ENCODE measurements at places on chromosomes 11 and 22.

DNA sequence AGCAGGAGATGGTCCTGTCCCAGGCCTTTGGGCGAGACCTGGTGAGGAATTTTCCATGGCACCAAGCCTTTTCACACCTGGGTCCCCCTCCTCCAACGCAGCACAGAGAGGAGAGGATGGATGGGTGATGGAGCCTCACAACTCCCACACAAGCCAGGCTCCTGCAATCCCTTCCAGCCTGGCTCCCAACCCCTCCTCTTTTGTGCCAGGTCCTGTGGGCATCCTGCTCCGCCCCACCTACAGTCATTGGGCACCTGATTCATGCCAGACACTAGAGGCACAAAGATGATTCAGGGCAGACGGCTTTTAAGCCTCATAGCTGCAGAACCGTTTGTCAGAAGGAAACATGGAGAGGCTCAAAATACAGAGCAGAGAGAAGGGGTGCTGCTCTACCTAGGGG, 16.1 kb upstream of the MYRF start:
- DNase-seq, result no peak

- DNase-seq, result no peak
Measured at GRCh38 chr11:89489930-89490329, 1.2 kb downstream of the NOX4 start.

DNA sequence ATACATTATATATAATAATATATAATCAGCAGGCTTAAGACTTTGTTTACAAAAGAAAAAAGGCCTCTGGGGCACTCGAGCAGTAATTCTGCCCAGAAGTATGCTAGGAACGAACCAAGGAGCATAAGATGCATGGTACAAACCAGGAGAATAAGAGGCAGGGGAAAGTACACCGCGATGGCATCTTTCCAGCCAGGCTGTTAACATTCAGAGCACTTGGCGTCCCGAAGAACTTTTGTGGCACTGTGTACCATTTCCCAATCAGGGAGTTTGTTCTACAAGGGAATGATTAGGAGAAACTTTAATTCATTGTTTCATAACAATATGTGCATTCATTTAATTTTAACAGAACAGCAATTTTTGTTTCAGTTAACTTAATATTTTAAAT, 125.1 kb downstream of the WT1 start:
- DNase-seq, result peak; percentile 26

GRCh38 chr11:69956669-69957190, 121.4 kb upstream of the ANO1 start:
- DNase-seq, result no peak

GRCh38 chr11:45017329-45017728, 66.6 kb upstream of the TP53I11 start:
- no peak for DNase-seq

GRCh38 chr11:131993246-131993645, 622.8 kb downstream of the NTM start:
- no peak for DNase-seq

GRCh38 chr22:21741059-21741458, 5.5 kb upstream of the YPEL1 start:
- DNase-seq, result no peak

DNA sequence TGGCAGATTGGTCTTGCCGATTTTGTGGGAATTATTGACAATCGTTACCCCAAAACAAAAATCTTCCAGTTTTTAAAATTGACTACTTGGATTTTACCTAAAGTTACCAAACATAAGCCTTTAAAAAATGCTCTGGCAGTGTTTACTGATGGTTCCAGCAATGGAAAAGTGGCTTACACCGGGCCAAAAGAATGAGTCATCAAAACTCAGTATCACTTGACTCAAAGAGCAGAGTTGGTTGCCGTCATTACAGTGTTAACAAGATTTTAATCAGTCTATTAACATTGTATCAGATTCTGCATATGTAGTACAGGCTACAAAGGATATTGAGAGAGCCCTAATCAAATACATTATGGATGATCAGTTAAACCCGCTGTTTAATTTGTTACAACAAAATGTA, 37.2 kb downstream of the IGLL1 start:
- no peak for DNase-seq

GRCh38 chr22:37806409-37807333, 1.1 kb upstream of the GCAT start:
- peak; percentile 47 for DNase-seq

GRCh38 chr11:33691066-33691864, 9.4 kb downstream of the C11orf91 start:
- no peak for DNase-seq

GRCh38 chr11:57601297-57601696, 3.8 kb downstream of the SERPING1 start:
- DNase-seq, result no peak

GRCh38 chr22:31211482-31211861, 626 bp upstream of the LIMK2 start:
- no peak for DNase-seq

- no peak for DNase-seq
Measured at GRCh38 chr11:44741976-44742375, 15.2 kb downstream of the TSPAN18 start.

- no peak for DNase-seq
Measured at GRCh38 chr11:80532633-80533232, 1091.9 kb upstream of the TENM4 start.

- no peak for DNase-seq
Measured at GRCh38 chr11:31326470-31327148, 42.9 kb downstream of the DCDC1 start.

GRCh38 chr22:27494785-27495184, 306.8 kb downstream of the MN1 start:
- DNase-seq, result no peak

GRCh38 chr11:116993599-116993998, 104.6 kb downstream of the SIK3 start:
- DNase-seq, result peak; percentile 27

DNA sequence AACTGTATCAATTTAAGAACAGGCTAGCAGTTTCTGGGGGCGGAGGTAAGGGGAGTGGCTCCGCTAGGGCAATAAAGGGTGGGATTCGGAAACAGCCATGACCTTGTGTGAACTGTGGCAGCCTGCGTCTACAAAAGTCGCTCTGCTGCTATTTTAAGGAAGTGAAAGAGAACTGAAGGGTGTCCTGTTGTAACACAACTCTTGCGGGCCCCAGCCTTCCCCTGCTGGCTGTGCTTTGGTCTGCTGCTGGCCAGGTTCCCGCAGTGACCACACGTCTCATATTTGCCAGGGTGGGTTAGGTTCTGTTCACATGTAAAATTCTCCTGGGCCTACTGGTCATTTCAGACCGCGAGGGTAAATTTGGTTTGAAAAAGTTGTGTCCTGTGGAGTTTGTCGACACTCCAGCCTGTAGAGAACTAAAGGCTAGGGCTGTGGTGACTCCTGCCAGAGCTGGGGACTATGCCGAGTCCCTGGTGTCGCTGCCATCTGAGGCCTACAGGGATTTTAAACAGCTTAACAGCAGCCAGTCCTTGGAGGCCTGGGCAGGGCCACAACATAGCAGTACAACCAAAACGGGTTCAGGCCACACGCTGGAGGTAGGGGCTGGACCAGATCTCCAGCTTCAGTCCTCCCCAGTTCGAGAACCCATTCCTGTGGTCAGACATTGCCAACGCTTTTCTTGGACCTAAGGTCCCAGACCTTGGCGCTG, 1.1 kb upstream of the PPFIBP2 start:
- DNase-seq, result peak; percentile 9

GRCh38 chr11:72534371-72535193, 100.3 kb upstream of the CLPB start:
- no peak for DNase-seq

DNA sequence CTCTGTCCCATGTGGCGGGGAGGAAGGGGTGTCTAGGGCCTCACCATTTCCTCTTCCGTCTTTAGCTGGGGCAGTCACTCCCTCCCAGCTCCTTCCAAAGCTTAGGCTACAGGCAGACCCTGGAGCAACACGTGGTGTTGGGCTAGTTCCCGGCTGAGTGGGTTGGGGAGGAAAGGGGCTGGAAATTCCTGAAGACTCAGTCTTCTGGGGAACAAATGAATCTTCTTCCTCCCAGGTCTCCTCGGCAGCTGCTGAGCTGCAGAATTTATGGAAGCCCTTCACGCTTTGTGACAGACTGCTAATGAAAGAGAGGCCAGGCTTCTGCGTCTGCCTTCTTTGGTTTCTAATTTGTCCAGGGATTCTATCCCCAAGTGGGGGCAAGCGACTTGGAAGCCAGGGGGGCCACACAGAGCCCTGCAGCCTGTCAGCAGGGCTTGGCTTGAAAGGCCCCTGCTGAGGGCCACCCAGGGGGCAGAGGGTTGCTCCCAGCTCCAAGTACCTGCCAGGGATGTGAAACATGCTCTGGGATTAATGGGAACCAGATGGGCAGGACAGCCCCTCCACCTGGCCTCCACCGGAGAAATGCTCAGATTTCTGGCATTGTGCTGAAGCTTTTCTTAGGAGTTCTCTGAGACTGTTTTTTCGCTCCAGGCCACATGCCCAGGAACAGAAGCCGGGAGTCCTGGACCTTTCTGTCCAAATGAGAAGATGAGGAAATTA, 123.1 kb downstream of the PKNOX2 start:
- peak; percentile 34 for DNase-seq

DNA sequence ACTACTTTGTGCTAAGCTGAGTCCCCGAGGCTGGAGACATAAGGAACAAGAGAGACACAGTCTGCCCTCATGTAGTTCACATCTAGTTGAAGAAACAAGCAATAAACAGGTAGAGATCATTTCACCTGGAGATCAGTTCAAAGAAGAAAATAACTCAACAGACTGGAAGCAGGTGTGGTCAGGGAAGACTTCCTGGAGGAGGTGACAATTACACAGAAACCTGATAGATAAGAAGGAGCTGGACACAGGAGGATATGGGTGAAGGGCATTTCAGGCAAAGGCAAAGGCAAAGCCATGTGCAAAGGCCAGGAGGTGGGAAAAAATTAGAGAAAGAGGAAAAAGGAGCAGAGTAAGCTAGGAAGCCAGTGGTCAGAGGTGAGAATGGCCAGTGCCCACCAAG, 115.6 kb downstream of the MN1 start:
- no peak for DNase-seq

GRCh38 chr11:122331079-122331478, 215.1 kb upstream of the BLID start:
- no peak for DNase-seq

DNA sequence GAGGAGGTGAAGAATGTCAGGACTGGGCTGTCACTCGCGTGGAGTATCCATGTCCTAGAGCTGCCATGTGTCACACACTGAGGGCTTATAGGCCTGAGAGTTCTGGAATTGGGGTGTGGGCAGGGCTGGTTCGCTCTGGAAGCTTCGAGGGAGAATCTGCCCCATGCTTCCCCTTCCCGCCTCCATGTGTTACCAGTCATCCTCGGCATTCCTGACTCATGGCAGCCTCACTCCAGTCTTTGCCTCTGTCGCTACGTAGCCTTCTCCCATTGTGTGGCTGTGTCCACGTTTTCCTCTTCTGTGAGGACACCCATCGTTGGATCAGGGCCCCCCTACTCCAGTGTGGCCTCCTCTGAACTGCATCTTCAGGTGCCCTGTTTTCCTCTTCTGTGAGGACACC, 301.2 kb downstream of the TBC1D22A start:
- no peak for DNase-seq

DNA sequence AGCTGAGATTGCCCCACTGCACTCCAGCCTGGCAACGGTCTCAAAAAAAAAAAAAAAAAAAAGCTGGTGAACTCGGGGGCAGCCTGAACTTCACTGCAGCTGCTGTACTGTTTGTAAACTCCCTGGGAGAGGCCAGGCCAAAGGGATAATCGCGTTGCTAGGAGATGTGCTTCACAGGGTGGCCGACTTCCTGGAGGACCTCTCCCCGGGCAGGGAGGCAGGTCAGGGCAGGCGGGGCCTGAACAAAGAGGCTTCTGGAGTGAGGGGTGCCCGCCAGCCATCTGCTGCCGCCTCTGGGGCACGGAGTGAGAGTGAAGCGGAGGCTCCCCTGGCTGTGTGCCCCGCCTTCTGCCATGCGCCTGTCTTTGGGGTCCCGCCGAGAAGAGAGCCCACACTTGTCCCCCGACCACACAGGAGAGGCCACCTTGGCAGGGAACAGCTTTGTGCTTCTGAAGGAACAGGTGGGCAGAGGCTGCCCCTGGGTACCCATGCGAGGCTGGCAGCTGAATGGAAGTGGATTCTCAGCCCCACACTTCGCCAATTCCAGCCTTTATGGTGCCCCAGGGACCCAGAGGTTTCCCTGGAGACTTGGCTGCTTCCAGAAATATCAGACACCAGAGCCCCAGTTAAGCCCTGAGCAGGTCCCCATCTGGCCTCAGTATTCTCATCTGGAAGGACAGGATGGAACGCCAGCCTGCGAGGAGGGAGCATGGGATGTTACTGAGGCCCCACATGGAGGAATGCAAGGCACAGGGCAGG, 29.6 kb downstream of the TMEM184B start:
- DNase-seq, result no peak

DNA sequence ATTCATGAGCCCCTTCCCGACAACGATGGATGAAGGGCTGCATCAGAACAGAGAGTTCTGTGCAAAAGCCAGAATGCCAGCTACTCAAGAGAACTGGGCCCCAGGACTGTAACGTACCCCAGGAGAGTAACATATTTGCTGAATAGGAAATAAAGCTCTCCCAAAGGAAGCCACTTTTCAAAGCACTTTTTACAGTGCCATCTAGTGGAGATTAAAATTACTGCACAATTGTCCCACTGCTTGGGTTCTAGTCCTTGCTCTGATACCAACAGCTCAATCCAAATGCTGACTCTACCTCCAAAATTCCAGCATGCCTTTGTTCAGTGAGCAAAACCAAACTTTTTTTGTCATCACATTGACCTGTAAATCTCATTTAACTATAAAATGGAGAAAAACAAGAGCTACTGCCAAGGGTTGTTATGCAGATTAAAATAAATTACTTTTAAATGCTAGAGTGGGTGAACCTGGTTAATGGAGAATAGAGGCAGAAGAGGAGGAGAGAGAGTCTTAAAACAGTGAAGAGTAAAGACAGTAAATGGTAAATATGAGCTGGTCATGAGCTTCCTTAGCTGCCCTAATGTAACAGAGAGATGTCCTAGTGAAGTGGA, 87.6 kb upstream of the FSHB start:
- peak; percentile 5 for DNase-seq

DNA sequence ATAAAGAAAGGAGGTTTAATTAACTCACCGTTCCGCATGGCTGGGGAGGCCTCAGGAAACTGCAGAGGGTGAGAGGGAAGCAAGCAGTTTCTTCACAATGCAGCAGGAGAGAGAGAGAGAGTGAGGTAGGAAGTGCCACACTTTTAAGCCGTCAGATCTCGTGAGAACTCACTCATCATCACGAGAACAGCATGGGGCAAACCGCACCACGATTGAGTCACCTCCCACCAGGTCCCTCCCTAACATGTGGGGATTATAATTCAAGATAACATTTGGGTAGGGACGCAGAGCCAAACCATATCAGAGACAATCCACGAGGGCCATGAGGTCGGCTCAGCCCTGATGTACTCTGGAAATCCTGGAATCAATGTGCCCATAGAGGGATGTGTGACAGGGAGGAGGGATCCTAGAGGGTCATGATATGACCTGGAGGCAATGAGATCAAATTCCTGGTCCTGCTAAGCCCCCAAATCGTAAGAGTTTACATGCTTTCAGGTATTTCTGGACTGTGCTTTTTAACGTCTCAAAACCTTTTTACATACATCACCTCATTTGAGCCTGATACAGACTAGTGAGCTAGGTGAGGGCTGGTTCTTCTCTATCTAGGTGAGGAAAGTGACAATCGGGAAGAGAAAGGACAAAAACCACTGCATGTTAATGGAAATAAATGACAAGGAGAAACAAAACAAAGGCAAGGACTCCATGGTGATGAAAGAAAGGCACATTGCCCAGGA, 19.5 kb upstream of the RASSF10 start:
- DNase-seq, result no peak
